Caco-2 (cell line): ENCODE measurements at places on chromosomes 12 and 14. TPM values are rescaled to one million over a fixed set of nuclear protein-coding genes. Genes with fewer than 3 reads are reported as not detected.

The STX2 gene
- total RNA-seq: 11.2 and 12.6 TPM in 2 replicates

DNA sequence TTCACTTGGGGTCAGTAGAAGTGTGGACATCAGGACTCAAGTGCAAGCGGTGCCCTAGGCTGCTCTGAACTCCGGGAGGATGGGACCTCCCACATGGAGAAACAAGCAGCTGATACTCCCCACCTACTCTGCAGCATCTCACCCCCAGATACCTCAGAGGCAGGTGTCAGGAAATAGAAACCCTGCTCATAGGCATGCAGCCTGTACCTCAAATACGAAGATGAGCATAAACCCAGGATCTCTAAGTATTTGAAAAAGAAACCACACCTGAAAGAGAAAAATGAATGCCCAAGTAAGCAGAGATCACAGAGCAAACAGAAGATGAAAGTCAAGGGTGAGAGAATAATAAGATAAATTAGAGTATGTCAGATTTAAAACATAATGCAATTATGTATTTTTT is 75.6 kb upstream of the WSCD2 start:
- no peak for DNase-seq

The ALG10 gene
- total RNA-seq: 14.7 and 18.8 TPM in 2 replicates

The BHLHE41 gene
- total RNA-seq: 3.2 and 4.4 TPM in 2 replicates

GRCh38 chr12:128940090-128940888 is 87.0 kb downstream of the GLT1D1 start:
- no peak for DNase-seq

The INHBE gene
- 9.1 and 13.9 TPM in 2 replicates for total RNA-seq

DNA sequence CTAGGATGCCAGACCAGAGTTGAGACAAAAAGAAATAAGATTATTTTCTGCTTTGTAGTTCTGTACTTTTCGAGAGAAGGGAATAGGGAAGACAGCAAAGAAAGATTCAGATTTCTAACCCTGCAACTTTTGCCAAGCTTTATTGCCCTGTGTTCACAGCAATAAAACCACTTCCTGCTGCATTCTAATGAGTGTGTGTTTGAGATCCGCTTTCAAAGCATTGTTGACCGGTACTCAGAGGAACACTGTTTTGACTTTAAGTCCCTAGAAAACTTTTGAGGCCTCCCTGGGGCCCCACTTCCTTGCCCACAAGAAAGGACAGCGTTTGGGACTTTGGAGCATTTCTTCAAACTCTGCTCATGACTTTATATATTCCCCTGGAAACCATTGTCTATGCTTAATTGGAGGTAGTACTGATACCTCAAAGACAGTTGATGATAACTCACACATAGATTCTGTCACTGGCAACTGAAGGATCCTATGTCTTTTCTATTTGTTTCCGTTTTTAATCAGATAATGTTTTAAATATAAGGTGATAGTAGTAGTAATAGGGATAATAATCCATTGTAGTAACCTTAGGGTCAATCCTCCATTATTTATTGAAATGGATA is 1.3 kb downstream of the RNASE6 start:
- DNase-seq: no peak

DNA sequence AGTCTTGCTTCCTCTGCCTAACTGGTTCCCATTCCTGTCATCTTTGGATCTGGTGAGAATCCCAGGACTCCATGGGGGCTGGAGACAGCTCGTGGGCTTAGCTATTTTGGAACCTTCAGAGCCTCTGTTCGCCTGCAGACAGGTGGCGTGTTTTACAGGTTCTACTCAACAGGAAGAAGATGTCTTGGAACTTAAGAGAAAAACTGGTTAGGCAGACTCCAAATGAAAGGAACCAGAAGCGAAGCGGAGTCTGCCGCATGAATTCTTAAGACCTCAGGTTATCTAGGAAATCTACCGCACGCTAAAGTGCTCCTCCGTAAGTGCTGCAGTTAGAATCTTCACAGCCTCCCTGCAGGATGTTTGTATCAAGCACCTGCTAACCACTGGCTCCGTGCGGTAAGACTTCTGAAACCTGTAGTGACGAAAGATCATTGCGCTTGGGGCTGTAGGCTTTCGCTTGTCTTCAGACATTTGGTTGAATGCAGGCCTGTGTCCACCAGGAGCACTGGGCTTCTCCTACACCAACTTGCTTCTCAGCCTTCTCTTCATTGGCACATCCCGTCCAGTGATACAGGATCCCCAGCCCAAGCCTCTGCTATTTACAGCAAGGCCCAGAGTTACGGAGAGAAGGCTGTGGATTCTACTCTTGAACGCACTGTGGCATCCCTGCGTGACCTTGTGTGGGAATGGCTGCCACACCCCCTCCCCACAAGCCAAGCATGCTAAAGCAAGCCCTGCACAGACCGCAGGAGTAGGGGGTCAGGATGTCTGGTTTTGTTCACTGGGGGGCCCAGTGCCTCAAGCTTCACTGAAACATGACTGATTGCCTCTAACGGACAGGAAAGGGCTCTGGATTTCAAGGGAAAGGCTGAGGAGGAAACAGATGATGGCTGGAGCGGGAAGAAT is 35.0 kb downstream of the ACADS start:
- DNase-seq: no peak

- no peak for DNase-seq
Measured at GRCh38 chr12:57808351-57808750, 10.2 kb downstream of the AVIL start.
